Mucosa of descending colon (tissue), 3 donors: ENCODE measurements at places on chromosomes 16 and 17. TPM values are rescaled to one million over a fixed set of nuclear protein-coding genes. Genes with fewer than 3 reads are reported as not detected.

SRCIN1 gene
- 2.5 TPM for total RNA-seq

WFIKKN2 gene
- 0.17 TPM for total RNA-seq

APOH gene
- 0.92 TPM for total RNA-seq

GFAP gene
- total RNA-seq = not detected

GGT6 gene
- total RNA-seq = 189 TPM

CD300C gene
- 0.95 TPM for total RNA-seq

PABPN1L gene
- not detected for total RNA-seq

DPEP2NB gene
- not detected for total RNA-seq

CCL16 gene
- 0.20 TPM for total RNA-seq

TBC1D3E gene
- not detected for total RNA-seq

CHRNE gene
- total RNA-seq = 0.24 TPM

TEDC2 gene
- total RNA-seq = 5.5 TPM

TNFSF13 gene
- 73.3 TPM for total RNA-seq

HIGD1B gene
- not detected for total RNA-seq

DYNLRB2 gene
- total RNA-seq = not detected

TP53TG3C gene
- total RNA-seq = not detected

TAT gene
- 0.72 TPM for total RNA-seq
